ENCODE measurements at places on chromosomes 4 and X. TPM values are rescaled to one million over a fixed set of nuclear protein-coding genes. Genes with fewer than 3 reads are reported as not detected.

KLF8 gene
- 4.4 TPM for total RNA-seq

LPAR4 gene
- not detected for total RNA-seq

TMEM31 gene
- total RNA-seq = not detected

F8 gene
- 13.5 TPM for total RNA-seq

SLC6A14 gene
- total RNA-seq = not detected

SSX3 gene
- total RNA-seq = not detected

RIPPLY1 gene
- total RNA-seq = 0.30 TPM

GPRIN3 gene
- total RNA-seq = 3.0 TPM

BRS3 gene
- total RNA-seq = 0.09 TPM

TMPRSS11D gene
- not detected for total RNA-seq

LCORL gene
- 7.3 TPM for total RNA-seq

PAGE4 gene
- 1.4 TPM for total RNA-seq

CXCL5 gene
- 0.08 TPM for total RNA-seq

SLC2A9 gene
- 0.71 TPM for total RNA-seq

SCFD2 gene
- total RNA-seq = 11.2 TPM

OTC gene
- total RNA-seq = not detected

ANKRD37 gene
- total RNA-seq = 12.5 TPM

ZCCHC12 gene
- not detected for total RNA-seq

IL3RA gene
- 6.2 TPM for total RNA-seq

IL13RA2 gene
- not detected for total RNA-seq

SLC7A11 gene
- 0.14 TPM for total RNA-seq

SUV39H1 gene
- total RNA-seq = 2.3 TPM

MAGEB1 gene
- total RNA-seq = not detected

SPIN2A gene
- total RNA-seq = 0.15 TPM

SRPK3 gene
- total RNA-seq = 140 TPM

SSX4 gene
- not detected for total RNA-seq

MAGT1 gene
- 28.4 TPM for total RNA-seq

PF4V1 gene
- not detected for total RNA-seq

COL4A5 gene
- total RNA-seq = 8.6 TPM

MAGEE2 gene
- total RNA-seq = not detected

SLC38A5 gene
- total RNA-seq = 0.98 TPM

CT45A6 gene
- total RNA-seq = not detected

ELF2 gene
- total RNA-seq = 31.7 TPM

SYNPO2 gene
- 2,858 TPM for total RNA-seq

AKAP4 gene
- not detected for total RNA-seq

MTTP gene
- 0.07 TPM for total RNA-seq

ERCC6L gene
- total RNA-seq = not detected

SH3RF1 gene
- total RNA-seq = 33.4 TPM

SGCB gene
- 83.8 TPM for total RNA-seq

CPZ gene
- total RNA-seq = not detected

MAGEB16 gene
- total RNA-seq = not detected

CFI gene
- 3.5 TPM for total RNA-seq

FGF5 gene
- total RNA-seq = 0.85 TPM

UNC5C gene
- 0.44 TPM for total RNA-seq

DMP1 gene
- total RNA-seq = not detected

EFHC2 gene
- total RNA-seq = 0.11 TPM

UGT2B15 gene
- total RNA-seq = not detected

PDLIM3 gene
- total RNA-seq = 2,718 TPM

RHOXF2 gene
- not detected for total RNA-seq

ARHGAP24 gene
- total RNA-seq = 4.6 TPM

DDIT4L gene
- 101 TPM for total RNA-seq

SPANXN2 gene
- total RNA-seq = not detected

SCML2 gene
- total RNA-seq = 1.3 TPM

SPARCL1 gene
- total RNA-seq = 188 TPM

SLC34A2 gene
- 0.24 TPM for total RNA-seq

CFAP99 gene
- total RNA-seq = not detected

TBCK gene
- total RNA-seq = 14.1 TPM
